Activated T-helper 1 cell treated with Interleukin-2 at 50 U/mL for 16 hours (primary cell): ENCODE measurements at places on chromosomes 4 and X.

- no peak for DNase-seq
Measured at GRCh38 chr4:185805262-185805802, 6.7 kb downstream of the SORBS2 start.

GRCh38 chr4:6177587-6178197 is 22.7 kb downstream of the JAKMIP1 start:
- no peak for DNase-seq

DNA sequence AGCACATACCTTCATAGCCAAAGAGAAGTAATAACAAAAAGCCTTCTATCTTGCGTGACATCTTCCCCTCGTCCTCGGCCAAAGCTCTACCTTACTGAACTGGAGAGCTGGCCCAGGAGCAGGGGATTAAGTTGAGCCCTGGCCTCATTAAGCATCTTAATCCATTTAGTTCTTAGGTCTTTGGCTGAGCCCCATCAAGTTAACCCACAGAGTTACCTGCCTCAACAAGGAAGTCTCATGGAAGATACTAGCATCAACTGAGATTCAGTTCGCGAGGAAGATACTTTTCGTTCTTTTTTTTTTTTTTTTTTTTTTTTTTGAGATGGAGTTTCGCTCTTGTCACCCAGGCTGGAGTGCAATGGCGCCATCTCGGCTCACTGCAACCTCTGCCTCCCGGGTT is at the start of gene RS1:
Gene RS1 (minus strand): TSS at position 101 of the 400 bp plus-strand sequence. CDS start 40 bp downstream, at position 61.
- DNase-seq, result no peak

DNA sequence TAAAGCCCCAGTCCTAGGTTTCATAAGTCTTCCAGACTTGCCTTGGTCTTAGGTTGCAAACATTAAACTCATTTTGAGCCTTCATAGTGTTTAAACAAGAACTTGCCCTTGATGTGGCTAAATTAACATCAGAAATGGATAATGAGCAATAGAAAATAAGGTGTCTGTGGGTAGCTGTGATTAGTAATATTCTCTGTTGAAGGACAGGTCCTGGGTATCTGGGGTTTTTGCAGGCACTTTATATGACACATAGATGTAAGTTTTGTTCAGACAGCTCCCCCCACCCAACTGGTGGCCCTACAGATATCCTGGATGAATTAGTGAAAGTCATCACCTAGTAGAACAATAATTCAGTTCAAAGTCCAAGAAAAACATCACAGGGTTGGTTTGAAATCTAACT is 272.5 kb downstream of the PTTG2 start:
- DNase-seq, result no peak

DNA sequence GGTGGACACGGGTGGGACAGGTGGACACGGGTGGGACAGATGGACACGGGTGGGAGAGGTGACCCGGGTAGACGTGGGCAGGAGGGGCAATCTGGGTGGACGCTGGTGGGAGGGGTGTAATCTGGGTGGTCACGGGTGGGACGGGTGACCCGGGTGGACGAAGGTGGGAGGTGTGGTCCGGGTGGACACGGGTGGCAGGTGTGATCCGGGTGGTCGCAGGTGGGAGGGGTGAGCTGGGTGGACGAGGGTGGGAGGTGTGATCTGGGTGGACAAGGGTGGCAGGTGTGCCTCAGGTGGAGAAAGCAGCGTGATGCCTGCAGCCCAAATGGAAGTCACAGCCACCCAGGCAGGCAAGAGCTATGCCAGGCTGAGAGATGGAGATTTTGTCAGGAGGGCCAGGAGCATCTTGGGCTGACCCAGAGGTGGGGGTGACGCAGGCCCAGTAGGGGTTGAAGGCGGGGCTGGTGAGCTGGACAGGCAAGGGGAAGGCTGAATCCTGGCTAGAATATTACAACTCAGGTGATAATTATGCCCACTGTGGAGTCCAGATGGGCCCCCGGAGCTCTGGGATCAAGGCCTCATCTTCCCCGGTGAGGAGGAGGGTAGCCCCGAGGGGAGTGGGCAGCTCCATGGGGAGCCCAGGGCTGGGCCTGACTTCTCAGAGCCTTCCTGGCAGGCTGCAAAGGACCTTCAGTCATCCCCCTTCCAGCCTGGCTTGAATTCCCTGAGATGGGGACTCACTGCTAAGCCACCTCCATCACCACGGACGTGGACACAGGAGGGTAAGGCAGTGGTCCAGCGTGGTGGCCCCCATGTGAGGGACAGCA is 100.0 kb downstream of the ADRA2C start:
- no peak for DNase-seq

DNA sequence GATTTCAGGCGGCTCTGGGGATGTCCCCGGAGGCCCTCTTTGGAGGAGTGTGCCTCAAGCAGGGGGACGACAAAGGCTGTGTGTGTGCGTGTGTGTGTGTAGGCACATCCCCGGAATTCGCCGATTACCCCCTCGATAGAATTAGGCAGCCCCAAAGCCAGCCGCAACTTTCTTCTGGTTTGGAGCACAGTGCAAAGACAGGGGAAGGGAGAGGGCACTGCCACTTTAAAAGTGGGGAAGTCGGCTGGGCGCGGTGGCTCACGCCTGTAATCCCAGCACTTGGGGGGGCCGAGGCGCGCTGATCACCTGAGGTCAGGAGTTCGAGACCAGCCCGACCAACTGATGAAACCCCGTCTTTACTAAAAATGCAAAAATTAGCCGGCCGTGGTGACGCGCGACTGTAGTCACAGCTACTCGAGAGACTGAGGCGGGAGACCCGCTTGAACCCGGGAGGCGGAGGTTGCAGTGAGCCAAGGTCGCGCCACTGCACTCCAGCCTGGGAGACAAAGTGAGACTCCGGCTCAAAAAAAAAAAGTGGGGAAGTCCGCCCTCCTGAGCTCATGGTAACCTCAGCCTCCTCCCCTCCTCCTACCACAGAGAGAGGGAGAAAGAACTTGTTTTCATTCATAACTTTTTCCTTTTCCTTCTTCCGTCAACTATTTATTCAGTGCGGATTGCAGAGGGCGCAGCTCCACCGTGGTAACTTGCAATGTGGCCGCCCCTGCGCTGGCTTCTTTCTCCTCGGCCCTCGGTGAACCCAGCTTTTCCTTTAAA is 2.4 kb downstream of the SPRY1 start:
- DNase-seq, result no peak

DNA sequence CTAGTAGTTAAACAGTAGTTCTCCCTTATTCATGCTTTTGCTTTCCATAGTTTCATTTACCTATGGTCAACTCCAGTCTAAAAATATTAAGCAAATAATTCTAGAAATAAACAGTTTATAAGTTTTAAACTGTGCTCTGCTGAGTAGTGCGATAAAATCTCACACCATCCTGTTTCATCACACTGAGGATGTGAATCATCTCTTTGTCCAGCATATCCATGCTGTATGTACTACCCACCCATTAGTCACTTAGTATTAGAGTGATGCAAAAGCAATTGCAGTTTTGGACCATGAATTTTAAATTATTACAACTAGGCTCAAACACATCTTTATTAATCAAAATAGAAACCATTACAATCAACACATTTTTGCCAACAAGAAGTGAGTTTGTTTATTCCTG is 187.4 kb downstream of the TEX13C start:
- no peak for DNase-seq

- no peak for DNase-seq
Measured at GRCh38 chr4:110106931-110107296, 91.5 kb downstream of the ELOVL6 start.

GRCh38 chr4:114028071-114028470 is 48.6 kb upstream of the ARSJ start:
- no peak for DNase-seq

DNA sequence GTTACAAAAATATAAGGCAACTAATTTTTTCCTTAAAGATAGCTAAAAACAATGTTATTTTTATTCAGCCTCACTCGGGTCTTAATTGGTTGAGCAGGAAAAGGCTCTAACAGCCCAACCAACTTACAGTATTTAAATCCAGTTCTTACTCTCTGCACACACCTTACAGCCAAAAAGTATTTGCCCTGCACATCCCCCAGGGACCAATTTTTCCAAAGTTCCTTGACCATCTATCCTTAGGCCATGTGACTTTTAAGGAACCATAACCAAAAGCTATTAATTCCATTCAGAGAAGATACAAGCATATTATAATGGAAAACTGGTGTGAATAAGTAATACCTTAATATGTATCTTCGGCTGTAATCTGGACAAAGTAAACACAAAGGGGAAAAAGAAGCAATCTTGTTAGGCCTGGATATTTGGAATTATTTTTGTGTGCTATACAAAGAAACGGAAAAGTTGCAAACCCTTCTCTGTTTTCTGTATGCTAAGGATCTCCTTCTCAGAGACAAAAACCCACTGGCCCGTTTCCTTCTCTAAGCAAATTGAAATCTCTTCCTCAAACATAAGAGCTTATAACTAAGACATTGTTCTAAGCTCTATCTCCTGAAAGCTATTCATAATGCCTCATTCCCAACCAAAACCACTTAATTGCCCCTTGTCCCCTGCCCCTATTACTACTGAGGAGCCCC is 1.0 kb upstream of the THAP9 start:
- DNase-seq, result no peak

GRCh38 chr4:8191136-8191747 is 7.8 kb upstream of the SH3TC1 start:
- DNase-seq, result no peak

DNA sequence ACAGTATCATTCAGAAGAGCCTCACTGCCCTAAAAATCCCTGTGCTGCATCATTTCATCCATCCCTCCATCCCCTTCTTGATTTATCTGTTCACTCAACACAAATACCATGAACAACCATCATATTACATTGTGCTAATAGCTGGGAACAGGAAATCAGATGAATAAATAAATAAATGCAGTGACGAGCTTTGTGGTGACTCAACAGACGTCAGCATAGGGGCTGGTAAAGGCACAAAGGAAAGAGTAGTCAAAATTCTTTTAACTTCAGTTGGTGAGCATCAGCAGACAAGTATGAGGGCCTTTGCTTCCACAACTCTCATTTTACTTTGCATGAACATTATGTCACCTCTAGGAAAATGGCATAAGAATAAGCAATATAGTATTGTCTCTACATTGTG is 65.5 kb downstream of the EDNRA start:
- DNase-seq, result no peak

- no peak for DNase-seq
Measured at GRCh38 chr4:7313347-7313811, 121.0 kb downstream of the SORCS2 start.

GRCh38 chr4:41882625-41883347 is 52.4 kb upstream of the TMEM33 start:
- peak; percentile 19 for DNase-seq

DNA sequence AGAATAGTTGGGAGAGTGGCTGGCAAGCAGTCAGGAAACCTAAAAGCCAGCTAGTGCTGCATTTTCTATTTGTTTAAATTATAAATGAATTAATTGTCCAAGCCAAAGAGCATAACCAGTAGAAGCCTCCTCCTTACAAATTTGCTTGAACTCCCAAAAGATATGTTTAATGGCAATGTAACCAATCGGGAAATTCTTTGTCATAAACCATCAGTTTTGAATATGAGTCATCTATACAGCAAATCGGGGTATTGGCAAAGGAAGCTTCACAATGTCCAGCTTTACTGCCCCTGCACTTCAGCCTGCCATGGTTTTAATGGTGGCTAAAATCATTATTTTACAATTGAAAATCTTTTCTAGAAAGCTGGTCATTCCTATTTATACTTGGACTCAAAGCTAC is 216.6 kb downstream of the SHROOM3 start:
- no peak for DNase-seq

- no peak for DNase-seq
Measured at GRCh38 chr4:7210824-7211223, 18.5 kb downstream of the SORCS2 start.

- no peak for DNase-seq
Measured at GRCh38 chrX:275476-275966, 5.7 kb upstream of the PLCXD1 start.

- DNase-seq, result no peak
Measured at GRCh38 chr4:117941611-117942010, 92.7 kb upstream of the NDST3 start.

- DNase-seq, result no peak
Measured at GRCh38 chrX:9233141-9233540, 199.2 kb upstream of the FAM9B start.

GRCh38 chrX:153019166-153019565 is 25.2 kb upstream of the PNMA5 start:
- no peak for DNase-seq

GRCh38 chr4:74659576-74660411 is 134.5 kb downstream of the BTC start:
- no peak for DNase-seq

DNA sequence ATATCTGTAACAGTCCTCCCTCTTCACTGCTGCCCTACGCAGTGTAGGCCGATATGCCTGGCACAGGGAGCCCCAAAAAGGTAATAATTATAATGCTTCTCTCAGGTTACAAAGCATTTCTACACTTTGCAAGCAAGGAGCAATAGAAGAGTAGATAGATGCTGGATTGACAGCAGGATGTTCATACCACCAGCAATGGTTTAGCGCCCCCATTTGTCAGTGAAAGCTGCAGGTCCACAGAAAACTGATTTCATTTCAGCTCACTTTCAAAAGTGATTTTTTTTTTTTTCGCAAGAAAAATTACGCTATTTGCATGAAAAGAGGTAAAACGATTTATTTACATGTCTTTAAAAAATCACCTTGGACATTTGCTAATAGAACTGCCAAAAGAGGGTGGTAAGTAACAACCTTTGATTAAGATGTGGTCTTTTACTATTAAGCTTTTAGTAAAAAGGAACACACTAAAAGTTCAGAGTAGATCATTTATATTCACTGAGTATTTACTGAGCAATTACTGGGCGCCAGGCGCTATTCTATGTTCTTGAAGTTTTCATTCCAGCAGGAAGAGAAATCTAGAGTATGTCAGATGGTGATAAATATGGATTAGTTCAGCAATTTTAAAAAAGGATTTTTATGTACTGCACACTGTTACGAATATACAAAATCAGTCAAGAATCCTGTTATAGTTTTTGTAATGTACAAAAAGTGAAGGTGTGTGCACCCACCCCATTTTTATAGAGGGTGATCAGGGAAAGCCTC is 34.4 kb downstream of the HPF1 start:
- no peak for DNase-seq

DNA sequence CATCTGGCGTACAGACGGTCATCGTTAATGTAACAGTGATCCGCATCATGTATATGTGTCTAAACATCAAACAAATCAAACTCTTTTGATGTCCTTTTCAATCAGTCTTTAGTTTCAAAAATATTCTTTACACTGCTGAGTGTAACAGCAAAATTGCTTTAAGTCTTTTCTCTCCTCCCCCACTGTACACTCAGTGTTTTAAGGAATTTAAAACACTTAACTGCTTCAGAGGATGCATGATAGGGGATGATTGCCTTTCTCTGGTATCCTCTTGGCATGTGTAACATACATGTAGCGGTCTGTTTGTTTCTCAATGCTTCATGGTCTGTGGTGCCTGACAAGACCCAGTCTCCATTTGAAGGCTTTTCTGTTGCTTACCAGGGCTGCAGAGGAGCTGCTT is 41.6 kb downstream of the LIMCH1 start:
- no peak for DNase-seq

GRCh38 chr4:20359692-20360091 is 108.0 kb downstream of the SLIT2 start:
- DNase-seq, result no peak
